ENCODE measurements at places on chromosomes 6 and 20. TPM values are rescaled to one million over a fixed set of nuclear protein-coding genes. Genes with fewer than 3 reads are reported as not detected.

SUMO4 gene
- total RNA-seq = 5.8 TPM

AKAP7 gene
- total RNA-seq = 4.0 TPM

LIME1 gene
- 14.7 TPM for total RNA-seq

FAM162B gene
- not detected for total RNA-seq

EPB41L1 gene
- total RNA-seq = 0.36 TPM

CRIP3 gene
- total RNA-seq = 2.9 TPM

DNA sequence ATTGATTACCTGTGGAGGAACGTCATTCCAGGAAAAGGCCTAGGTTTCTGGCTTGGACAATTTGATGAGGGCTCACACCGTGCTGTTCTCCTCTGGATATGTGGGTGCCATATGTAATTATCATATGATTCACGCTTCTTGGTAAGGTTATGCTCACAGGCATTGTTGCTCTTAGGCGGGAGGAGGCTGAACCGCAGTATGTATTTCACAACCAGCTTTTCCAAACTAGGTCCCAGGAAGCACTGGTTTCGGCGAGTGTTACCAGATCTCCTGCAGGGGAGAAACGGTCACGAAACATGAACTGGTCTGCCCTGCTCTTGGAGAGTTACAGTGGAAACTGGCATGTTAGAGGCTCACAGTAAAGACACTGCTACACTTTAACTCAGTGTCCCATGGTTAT lies 793 bp upstream of the FAM50B start:
- H3K4me3 ChIP-seq = peak overlapping the region; percentile 71
- H3K36me3 ChIP-seq = peaks cover 16% of the 10 kb centered on the region
- no peaks in the 10 kb centered on the region for H3K27me3 ChIP-seq
- H3K27ac ChIP-seq = peak overlapping the region; percentile 88

DNA sequence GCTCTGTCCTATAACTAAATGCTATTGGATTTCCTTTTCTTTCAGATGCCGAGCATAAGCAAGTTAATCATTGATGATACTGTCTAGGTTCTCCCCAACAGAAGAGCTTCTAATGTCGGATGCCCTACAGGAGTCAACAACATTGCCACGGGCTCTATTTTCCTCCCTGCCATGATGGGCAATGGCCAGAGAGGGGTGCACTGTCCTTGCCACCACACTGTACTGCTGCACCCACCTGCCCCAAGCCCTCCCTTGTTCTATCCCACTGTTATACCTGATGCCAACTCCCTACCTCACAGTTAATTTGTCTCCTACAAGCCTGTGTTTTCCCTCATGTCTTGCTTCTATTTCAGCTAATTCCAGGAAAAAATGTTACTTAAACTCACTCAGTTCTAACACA lies 773.6 kb upstream of the CHD6 start:
- no peaks in the 10 kb centered on the region for H3K4me1 ChIP-seq
- no peak for DNase-seq
- H3K27me3 ChIP-seq = no peaks in the 10 kb centered on the region
- no peaks in the 10 kb centered on the region for H3K36me3 ChIP-seq
- no peak overlapping the region for H3K4me3 ChIP-seq

DNA sequence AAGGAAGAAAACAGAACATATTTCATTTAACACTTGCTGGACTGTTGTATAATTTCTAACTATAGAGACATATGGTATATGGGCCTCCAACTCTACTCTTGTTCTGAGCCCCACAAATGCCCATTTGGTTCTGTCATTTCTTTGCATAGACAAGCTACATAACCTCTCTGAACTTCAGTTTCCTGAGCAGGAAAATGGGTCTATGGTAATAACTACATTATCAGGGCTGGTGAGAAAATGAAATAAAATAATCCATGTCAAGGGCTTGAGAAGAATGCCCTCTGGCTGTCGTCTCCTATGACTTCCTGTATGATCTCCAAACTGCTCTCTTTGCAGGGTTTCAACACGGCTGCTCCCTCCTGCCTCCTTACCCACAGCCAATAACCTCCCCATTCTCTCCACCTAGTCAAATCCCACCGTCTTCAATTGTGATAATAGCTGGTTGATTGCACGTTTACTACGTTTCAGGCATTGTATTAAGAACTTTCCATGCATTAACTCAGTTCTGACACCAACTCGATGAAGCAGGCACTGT lies 12.0 kb downstream of the ZCCHC3 start:
- H3K27ac ChIP-seq = no peak overlapping the region
- no peaks in the 10 kb centered on the region for H3K36me3 ChIP-seq
- no peak overlapping the region for H3K4me3 ChIP-seq
- no peaks in the 10 kb centered on the region for H3K27me3 ChIP-seq
- no peak for DNase-seq

Measured in activated CD4-positive, alpha-beta memory T cell treated with anti-CD3 and anti-CD28 coated beads for 36 hours (primary cell).